Esophagus muscularis mucosa (tissue), 4 donors: ENCODE measurements at places on chromosomes 5 and 9. TPM values are rescaled to one million over a fixed set of nuclear protein-coding genes. Genes with fewer than 3 reads are reported as not detected.

GRCh38 chr9:72453797-72454196 lies 67.6 kb upstream of the TMC1 start:
- DNase-seq, result no peak

DNA sequence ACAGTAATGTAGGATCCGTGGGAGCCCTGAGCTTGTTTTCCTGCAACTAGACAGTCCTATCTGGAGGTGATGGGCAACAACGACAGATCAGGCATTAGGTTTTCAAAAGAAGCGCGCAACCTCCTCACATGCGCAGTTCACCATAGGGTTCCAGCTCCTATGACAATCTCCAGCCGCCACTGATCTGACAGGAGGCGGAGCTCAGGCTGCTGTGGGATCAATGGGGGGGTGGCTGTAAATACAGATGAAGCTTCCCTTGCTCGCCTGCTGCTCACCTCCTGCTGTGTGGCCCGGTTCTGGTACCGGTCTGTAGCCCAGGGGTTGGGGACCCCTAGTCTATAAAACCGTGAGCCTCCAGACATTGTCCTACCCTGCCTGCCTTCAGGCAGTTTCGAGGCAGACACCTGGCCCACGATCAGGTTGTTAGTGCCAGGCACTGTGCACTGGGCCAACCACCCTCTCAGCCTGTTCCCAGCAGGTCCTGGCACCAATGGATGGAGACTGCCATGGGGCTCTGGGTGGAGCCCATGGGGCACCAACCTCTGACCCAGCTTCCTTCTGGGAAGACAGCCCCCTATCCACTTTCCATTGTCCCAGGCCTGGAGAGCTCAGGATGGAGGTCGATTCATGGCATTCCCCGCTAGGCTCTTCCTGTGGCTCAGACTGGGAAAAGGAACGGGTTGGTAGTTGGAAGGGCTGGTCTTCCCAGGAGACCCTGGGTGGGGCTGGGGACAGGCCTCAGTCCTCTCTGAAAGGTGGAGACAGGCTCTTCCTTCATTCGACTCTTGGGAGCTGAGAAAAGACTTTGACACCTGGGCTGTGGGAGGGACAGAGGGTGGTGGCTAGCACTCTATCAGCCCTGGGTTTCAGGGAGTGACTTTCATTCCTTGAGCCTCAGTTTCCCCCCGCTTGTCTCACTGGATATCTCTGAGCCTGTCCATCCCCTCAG lies 1.7 kb downstream of the ENDOG start:
- DNase-seq, result no peak

- DNase-seq, result no peak
Observed at GRCh38 chr9:131972889-131973288, 106.8 kb downstream of the MED27 start.

DNA sequence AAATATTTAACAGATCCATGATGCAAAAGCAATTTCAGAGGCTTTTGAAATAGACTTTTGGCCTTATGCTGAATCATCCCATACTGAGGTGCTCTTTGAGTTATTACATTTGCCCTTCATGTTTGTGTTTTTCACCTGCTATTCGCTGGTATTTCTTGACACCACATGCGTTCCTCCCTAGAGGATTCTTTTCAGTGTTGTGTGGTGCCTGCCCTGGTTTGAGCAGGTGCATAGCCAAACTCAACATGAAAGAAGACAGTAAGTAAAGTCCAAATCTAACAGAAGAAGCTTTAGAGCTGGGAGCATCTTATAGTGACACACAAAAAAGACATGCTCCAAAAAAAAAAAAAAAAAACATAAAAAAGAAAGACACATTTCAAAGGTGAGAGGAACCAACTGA lies 796.3 kb downstream of the SEMA5A start:
- DNase-seq, result no peak

DNA sequence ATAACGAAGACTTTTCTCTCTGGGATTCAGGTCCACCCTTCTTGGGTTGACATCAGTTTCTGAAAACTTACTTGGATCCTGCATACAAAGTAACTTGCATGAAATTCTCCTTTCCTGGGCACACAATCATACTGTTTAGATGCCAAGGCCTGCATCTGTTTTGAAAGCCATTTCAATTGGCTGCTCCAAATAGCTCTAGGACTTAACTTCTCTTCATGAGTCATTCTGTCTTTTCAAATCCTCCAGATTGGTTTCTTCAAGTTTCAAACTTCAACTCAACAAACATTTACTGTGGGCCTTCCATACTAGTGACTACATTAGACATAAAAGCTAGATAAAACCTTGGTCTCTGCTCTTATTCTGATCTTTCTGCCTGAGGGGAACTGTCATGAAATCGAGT lies 54.8 kb upstream of the HMHB1 start:
- DNase-seq, result no peak

DNA sequence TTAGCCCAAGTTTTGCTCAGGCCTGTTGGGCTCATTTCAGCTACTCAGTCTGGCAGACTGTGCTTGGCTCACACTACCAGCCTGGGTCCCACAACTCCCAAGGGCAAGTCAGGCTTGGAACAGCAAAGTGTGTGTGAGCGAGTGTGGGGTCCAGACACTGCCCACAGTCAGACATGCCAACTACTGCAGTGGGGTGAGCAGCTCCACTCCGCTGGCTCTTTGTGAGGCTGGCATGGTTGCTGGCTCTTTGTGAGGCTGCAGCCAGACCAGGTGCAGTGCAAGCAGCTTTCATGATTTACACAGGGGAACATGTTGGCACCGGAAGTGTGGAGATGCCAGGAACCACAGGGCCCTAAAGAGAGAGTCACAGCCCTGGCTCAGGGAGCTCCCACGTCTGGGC lies 606.7 kb upstream of the FAM174A start:
- no peak for DNase-seq

GRCh38 chr5:176474476-176474875 lies 26.3 kb downstream of the FAF2 start:
- DNase-seq, result no peak

DNA sequence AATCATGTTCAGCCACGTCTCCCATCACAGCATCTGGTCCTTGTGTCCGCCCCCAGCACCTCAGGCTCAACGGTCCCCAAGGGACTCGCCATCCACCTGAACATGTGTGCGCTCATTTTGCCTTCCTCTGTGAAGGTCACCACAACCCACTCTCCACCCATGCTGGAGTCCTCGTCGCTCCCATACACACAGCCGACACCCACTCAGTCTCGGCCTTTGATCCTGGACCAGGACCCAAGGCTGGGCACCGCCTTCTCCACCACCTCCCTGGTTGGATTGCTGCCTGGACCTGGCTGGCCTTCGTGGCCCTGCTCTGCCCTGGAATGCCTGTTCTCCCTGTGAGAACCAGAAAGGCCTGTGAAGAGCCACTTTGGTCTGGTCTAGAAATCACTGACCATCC lies 60.3 kb downstream of the UBE2QL1 start:
- DNase-seq, result no peak

- DNase-seq, result no peak
Observed at GRCh38 chr9:116697362-116697761, 10.3 kb downstream of the TRIM32 start.

- DNase-seq, result no peak
Observed at GRCh38 chr5:61525512-61526206, 193.6 kb downstream of the ZSWIM6 start.

DNA sequence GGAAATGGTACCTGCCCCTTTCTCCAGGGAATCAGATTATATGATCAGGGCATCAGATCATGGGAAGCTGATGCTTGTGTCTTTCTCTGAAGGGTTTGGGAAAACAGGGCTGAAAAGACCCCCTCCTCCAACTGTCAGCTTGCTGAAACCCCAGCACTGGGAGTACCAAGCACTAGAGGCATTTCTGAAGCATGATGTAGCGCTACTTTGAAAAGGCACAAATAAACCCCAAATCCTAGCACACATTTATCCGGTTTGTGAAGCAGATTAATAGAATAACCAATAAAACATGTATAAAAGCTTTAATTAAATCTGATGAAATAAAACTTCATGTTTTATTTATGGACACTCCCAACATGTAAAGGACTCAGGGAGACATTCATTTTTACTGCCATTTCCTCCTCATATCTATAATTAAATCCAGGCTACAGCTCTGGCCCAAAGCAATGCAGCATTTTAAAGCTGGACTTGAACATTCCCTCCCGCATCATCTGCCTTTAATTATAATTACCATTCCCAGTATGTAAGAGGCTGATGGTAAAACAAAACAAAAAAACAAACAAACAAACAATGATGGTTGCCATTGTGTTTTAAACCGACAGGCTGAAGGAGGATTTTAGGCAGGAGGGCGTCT lies 298.2 kb upstream of the RFX3 start:
- DNase-seq, result no peak

GRCh38 chr9:137396634-137397367 lies 26.2 kb downstream of the EXD3 start:
- no peak for DNase-seq

DNA sequence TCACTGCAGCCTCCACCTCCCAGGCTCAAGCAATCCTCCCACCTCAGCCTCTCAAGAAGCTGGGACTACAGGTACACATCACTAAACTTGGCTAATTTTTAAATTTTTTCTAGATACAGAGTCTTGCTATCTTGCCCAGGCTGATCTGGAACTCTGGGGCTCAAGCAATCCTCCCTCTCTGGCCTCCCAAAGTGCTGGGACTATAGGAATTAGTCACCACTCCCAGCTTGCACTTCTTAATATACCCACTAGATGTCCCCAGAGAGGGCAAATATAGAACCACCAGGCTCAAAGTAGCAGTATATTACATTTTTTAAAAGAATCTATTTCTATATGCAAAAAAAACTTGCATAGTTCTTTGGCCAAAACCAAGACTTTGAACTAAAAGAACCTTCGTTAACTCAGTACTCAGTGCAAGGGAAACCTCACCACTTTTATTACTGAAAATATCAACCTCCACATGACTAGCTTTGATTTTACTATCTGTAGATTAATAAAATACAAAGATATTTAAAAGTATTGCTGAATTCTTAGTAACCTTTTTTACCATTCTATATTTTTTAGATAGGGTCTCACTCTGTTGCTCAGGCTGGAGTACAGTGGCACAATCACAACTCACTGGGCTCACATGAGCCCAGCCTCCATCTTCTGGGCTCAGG lies 25.8 kb upstream of the HSD17B3 start:
- no peak for DNase-seq

DNA sequence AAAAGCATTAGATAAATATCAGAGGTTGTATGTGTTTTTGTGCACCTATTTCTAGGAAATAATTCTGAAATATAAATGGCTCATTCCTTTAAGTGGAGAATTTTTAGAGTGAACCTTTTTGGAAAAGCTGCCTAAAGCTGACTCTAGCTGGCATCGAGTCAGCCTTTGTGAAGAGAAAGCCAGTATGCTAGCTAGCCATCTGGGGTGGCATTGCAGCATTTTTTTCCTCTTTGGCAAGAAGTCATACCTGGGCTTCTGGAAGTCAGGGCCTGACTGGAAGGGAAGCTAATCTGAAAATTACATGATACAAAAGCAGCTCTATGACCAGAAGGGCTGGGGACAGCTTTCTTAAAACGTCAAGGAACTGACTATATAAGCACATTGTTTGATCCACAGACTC lies 19.7 kb downstream of the ANP32B start:
- no peak for DNase-seq

DNA sequence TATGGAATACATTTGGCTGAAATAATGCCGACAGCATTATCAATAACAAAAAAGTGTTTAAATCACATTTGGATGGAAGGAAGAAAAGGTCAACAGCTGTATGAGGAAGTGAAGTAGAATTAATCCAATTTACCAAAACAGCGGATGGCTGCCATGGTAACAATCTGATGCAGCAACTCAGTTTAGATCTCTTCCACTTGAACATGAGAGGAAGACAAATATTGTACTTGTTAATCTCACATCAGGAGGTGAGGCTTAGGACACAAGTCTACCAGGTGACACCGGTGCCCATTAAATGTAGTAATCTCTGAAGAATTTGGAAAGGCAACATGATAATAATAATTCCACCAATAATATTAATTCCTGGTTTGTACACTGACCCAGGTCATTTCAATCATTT lies 2.4 kb downstream of the RASEF start:
- DNase-seq, result no peak

BHMT2 gene
- 58.6 TPM for total RNA-seq

RNF208 gene
- total RNA-seq, result 4.2 TPM

PIP5KL1 gene
- 1.3 TPM for total RNA-seq

GABRA6 gene
- total RNA-seq, result not detected

MTX3 gene
- total RNA-seq, result 15.0 TPM

PCDHB4 gene
- total RNA-seq, result 3.0 TPM

PLEKHG4B gene
- total RNA-seq, result not detected

SPATA6L gene
- total RNA-seq, result 0.99 TPM

VAV2 gene
- 9.6 TPM for total RNA-seq

BDP1 gene
- 25.5 TPM for total RNA-seq
